ENCODE measurements at places on chromosomes 13 and 19.
A peak's percentile ranks its signal among the peaks of the same experiment; 100 is the strongest.

DNA sequence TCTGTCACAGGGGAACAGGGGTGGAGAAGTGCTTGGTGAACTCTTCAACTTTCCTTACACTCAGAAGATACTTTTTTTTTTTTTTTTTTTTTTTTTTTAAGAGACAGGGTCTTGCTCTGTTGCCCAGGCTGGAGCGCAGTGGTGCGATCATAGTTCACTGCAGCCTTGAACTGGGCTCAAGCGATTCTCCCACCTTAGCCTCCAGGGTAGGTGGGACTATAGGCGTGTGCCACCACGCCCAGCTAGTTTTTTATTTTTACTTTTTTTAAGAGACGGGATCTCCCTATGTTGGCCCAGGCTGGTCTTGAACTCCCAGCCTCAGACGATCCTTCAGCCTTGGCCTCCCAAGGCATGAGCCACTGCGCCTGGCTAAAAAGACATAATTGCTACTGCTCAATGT, 11.5 kb downstream of the CEBPG start:
- no peak for DNase-seq

DNA sequence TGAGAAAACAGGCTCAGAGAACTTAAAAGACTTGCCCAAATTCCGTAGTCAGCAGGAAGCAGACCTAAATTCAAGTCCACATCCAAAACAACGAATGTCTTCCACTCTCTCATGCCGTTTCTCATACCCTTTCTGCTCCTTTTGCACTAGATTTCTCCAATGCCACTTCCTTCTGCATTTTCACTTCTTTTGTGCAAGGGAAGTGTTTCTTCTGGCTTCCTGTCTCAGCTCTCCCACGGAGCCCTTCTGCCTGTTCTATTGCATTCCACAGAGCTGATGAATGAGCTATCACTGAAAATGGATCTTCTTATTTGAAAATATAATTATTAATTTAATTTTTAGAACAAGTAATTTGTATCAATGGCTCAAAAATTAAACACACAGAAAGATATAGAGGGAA, 56.1 kb upstream of the STK24 start:
- no peak for DNase-seq

DNA sequence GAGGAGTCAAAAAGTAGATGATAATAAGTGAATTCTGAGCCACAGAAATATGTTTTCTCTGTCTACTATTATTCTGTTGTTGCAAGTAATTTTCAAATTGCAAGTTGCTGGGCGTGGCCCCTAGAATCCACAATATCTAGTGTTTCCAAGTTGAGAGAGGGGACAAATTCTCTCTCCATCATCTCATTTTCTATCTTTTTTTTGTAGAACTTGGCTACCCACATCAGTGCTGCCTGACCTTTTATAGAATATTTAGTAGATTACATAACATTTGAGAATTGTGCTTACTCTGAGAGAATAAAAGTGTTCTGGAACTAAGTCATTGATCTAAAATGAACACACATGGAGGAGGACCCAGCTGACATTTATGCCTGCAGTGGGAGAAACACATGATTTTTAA, 110.9 kb upstream of the CSNK1A1L start:
- no peak for DNase-seq

GRCh38 chr13:24279327-24280110, 29.9 kb upstream of the C1QTNF9 start:
- peak; percentile 30 for DNase-seq

DNA sequence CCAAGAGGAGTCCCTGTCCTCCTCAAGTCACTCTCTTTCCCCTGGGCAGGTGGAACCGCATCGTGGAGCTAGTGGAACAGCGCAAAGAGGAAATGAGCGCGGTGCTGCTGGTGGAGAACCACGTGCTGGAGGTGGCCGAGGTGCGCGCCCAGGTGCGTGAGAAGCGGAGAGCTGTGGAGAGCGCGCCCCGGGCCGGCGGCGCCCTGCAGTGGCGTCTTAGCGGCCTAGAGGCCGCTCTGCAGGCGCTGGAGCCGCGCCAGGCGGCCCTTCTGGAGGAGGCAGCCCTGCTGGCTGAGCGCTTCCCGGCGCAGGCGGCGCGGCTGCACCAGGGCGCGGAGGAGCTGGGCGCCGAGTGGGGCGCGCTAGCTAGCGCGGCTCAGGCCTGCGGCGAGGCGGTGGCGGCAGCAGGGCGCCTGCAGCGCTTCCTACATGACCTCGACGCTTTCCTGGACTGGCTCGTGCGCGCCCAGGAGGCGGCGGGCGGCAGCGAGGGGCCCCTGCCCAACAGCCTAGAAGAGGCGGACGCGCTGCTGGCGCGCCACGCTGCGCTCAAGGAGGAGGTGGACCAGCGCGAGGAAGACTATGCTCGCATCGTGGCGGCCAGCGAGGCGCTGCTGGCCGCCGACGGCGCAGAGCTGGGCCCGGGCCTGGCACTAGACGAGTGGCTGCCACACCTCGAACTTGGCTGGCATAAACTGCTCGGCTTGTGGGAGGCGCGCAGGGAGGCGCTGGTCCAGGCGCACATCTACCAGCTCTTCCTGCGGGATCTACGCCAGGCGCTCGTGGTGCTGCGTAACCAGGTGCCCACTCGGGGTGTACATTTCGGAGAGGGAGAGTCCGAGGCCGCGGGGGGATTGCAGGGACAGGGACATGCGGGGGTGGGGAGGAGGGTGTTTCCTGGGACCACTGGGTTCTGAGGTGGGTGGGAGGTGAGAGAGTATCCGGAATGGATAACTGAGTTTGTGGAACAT, 52.8 kb downstream of the SPTBN4 start:
- DNase-seq = no peak

GRCh38 chr19:34732612-34733211, 1.3 kb upstream of the ZNF181 start:
- no peak for DNase-seq

GRCh38 chr19:6415591-6416190, 8.9 kb downstream of the KHSRP start:
- DNase-seq = no peak

DNA sequence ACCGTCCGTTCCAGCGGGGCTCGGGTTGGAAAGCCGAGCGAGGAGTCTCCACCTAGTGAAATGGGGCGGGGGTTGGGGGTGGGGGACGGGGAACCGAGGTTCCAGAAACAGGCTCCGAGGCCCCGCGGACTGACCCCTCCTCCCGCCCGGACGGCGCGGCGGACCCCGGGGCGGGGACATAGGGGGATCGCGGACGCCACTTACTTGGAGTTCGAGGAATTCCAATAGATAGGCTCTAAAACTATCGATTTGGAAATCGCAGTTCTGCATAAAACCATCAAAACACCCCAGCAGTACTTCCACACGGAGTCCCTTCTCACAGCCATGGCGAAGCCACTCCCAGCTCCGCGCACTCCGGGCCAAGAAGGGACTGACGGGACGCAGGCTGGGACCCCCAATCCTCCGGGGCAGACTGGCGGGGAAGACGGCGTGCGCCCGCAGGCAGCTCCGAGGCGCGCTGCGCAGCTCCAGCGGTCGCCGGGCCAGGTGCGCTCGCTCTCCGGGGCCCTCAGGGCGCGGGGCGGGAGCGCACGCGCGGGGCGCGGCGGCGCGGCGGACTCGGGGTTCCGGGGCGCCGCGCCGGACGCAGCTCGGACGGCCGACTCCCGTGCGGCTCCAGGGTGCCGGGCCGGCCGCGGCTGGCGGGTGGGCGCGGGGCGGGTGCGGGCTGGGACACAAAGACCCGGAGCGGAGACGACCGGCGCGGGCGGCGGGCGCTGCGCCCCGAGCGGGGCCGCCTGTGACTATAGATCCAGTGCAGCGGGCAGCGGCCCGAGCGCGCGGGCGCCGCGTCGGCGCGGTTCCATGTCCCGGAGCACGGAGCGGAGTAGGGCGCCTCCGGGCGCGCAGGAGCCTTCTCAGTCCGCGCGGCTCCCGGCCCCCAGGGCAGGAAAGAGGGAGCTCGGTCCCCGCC, 567 bp downstream of the EFNB2 start:
- peak; percentile 12 for DNase-seq

GRCh38 chr19:43610493-43610892, 1.4 kb upstream of the SRRM5 start:
- no peak for DNase-seq

GRCh38 chr19:5799247-5800241, 5.3 kb upstream of the NRTN start:
- no peak for DNase-seq

- no peak for DNase-seq
Observed at GRCh38 chr19:869245-870177, 10.0 kb downstream of the CFD start.

- no peak for DNase-seq
Observed at GRCh38 chr19:11296264-11296663, 304 bp downstream of the TSPAN16 start.

GRCh38 chr19:34832581-34833112, 59.6 kb upstream of the ZNF599 start:
- no peak for DNase-seq

- DNase-seq = no peak
Observed at GRCh38 chr19:11023710-11024109, 62.9 kb downstream of the SMARCA4 start.

GRCh38 chr13:94620286-94620896, 18.7 kb downstream of the GPR180 start:
- DNase-seq = peak; percentile 16

- DNase-seq = no peak
Observed at GRCh38 chr19:22530042-22530441, 104.1 kb upstream of the ZNF492 start.

GRCh38 chr19:41919948-41920712, 8.1 kb downstream of the ERFL start:
- DNase-seq = no peak

GRCh38 chr13:38350114-38350617, 515 bp downstream of the UFM1 start:
- DNase-seq = peak; percentile 55

- DNase-seq = no peak
Observed at GRCh38 chr19:45110851-45111266, 17.9 kb downstream of the PPP1R37 start.

DNA sequence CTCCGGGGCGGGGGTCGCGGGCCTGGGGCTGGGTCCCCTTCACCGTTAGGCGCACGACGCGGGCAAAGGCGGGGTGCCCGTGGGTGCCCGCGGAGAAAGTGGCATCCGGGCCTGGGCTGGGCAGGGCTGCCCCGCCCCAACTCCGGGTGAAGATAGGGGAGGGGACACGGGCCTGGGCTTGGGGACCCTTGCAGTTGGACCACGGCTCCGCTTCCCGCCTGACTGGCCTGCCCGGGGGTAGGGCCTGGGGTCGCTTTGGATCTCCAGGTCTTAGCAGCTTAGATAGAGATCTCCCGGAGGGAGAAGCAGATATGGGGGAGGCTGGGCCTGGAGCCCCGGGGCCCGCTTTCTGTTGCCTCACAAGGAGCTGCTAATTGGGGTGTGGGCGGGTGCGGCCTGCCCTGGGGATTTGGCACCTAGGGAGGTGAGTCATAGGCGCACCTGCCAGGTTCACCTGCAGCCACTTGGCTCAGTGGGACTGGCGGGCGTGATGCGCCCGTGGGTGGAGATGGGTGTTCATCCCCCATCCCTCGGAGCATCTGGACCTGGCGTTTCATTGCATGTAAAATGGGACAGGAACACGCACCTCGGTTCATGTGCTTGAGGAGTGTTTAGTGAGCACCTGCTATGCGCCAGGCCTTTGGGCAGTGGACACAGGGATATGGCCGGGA, 585 bp downstream of the MAP1S start:
- no peak for DNase-seq

GRCh38 chr13:84567848-84568247, 685.6 kb upstream of the SLITRK1 start:
- no peak for DNase-seq

DNA sequence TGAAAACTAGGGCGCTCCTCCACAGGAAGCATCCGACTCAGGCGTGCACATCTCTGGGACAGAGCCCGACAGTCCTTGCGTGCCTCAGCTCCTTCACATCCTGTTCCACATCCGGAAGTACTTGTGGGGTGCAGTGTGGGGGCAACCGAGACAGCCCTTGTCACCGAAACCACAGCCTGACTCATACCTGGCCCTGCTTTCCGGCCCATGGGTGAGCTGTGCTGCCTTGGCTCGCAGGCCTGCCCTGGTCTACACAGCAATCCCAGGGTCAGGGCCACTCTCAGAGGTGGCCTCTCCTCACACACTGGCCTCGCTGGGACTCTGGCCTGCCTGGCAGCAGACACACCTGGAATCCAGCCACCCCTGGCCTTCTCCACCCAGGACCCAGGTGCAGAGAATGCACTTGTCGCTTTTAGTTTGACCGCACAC, 100.4 kb downstream of the STK24 start:
- peak; percentile 87 for DNase-seq

GRCh38 chr19:52665529-52665928, 27.4 kb upstream of the ZNF83 start:
- no peak for DNase-seq

DNA sequence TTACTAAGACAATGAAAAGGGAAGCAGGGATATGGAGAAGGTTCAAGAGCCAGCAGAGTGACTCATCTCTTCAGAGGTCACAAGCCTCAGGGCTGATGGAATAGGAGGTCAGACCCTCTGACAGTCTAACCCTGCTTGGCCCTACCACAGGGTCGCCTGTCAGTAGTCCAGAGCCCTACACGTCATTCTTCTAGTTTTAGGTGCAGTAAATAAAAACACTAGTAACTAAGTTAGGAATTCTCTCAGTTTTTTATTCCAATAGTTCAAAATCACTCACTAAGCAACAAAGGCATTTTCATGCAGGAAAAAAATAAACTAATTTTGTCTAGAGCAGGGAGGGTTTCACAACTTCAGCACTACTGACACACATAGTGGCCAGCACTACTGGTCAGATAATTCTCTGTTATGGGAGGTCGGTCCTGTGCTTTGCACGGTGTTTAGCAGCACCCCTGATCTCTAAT, 27.2 kb downstream of the FOXO1 start:
- DNase-seq = no peak

DNA sequence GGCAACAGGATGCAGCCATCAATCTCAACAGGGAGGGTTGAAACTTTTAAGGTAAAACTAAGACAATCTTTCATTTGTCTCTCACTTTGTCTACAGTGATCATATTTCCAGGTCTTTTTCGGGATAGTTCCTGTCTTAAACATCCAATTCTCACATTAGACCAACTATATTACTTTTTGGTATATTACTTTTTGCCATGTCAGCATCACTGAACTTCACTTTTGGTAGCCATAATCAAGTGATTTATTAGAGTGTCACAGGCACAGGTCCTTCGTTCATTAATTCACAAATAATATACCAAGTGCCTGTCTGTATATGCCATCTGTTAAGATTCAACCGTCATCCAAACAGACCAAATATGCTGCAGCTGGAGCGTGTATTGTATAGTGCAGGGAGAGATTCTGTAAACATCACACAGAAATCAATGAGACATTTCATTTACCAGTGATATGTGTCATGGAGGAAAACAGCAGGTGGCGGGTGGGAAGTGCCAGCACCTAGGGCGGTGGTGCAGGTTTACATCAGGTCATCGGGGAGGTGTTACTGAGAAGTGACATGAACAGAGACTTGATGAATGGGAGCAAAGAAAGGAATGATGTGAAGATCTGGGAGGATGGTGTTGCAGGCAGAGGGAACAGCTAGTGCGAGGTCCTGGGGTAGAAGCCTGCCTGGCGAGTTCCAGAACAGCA, 24.9 kb downstream of the ARHGEF7 start:
- DNase-seq = no peak
